ENCODE measurements at places on chromosomes 2 and 18.

- DNase-seq: no peak
Observed at GRCh38 chr2:155975734-155976133, 356.8 kb downstream of the NR4A2 start.

DNA sequence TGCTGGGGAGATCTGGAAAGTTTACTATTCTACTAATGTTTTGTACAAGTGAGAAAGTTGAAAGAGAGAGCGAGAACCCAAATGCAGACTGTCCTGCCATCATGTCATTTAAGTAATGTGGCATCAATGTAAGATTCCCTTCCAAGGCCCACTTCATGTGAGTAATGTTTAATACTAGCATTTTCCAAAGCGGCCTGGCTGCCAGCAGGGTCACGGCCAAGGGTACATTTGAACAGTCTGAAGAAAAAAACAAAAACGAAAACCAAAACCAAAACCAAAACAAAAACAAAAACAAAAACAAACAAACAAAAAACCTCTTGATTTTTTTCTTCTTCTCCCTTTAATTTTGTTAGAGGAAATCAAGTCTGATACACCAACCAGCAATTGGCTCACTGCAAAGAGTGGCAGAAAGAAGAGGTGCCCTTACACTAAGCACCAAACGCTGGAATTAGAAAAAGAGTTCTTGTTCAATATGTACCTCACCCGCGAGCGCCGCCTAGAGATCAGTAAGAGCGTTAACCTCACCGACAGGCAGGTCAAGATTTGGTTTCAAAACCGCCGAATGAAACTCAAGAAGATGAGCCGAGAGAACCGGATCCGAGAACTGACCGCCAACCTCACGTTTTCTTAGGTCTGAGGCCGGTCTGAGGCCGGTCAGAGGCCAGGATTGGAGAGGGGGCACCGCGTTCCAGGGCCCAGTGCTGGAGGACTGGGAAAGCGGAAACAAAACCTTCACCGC is 2.2 kb downstream of the HOXD10 start:
- DNase-seq: no peak

GRCh38 chr18:9237981-9238380 is 96.6 kb upstream of the TWSG1 start:
- DNase-seq: no peak

GRCh38 chr2:25276569-25277465 is 64.9 kb downstream of the DNMT3A start:
- no peak for DNase-seq

DNA sequence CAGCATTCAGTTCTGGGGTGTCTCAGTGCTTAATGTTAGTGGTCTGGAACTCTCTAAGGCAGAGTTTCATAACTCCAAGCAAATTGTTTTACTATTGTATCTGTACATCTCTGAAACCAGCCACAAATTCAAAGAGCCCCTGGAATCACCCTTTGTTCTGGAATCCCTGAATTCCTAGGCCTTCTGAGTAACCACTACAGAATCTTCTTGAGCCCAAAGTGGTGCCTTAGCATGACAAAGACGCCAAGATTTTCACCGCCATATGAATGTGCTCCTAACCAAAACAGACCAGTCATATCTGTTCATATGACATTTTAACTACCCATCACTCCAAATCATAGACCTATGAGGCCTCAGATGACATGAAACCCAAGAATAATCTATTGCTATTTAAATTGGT is 668.1 kb downstream of the EPHA4 start:
- no peak for DNase-seq

- DNase-seq: no peak
Observed at GRCh38 chr18:12325726-12326245, 17.7 kb downstream of the TUBB6 start.

GRCh38 chr2:215601990-215602721 is 166.3 kb upstream of the FN1 start:
- DNase-seq: no peak

- no peak for DNase-seq
Observed at GRCh38 chr2:239910851-239911640, 114.1 kb downstream of the NDUFA10 start.

- no peak for DNase-seq
Observed at GRCh38 chr2:102837626-102838198, 75.9 kb downstream of the TMEM182 start.

GRCh38 chr2:132581991-132582738 is 87.8 kb downstream of the LYPD1 start:
- DNase-seq: peak; percentile 90

DNA sequence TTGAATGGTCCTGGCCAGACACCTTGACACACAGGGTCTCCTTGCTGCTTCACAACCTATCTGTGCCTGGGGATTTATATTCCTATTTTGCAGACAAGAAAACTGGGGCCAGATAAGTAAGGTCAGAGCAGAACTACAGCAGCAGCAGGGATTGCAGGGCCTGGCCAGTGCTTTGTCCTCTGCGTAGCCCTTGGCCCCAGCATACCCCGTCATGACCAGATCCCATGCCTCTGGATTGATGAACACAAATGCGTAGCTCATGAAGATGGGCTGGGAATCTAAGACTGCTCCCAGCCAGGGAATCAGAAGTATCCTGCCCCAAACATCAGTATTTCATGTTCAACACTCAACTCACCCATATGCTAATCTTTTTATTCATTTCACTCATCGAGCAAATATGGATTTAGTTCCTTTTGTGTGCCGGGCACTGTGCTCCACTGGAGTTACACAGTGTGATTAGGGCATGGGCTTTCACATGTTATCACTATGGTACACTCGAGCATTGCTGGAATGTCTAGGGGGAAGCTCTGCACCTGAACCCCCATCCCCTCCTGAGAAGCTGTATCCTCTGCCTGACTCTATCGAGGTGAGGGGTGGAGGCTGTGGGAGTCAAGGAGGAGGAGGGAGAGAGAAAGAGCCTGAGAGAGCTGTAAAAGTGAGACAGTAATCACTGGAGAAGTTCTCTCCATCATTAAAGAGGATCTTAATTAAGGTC is 143.3 kb downstream of the CYP26B1 start:
- DNase-seq: no peak

DNA sequence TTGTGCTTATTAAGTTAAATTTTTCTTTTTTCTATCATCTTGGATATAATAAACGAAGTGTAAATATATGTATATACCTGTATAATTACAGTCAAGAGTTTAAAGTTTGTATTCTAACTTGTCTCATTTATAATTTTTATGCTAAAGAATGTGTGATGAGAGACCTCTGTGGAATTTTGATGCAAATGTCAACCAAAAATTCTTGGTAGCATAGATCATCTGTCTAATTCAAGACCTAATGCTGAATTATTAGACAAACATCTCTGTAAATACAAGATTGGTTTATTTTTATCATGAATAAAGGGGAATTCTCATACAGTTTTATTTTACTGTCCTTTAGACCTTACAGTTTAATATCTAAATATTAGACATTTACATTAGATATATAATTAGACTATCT is 149.2 kb upstream of the VWC2L start:
- no peak for DNase-seq

GRCh38 chr18:23563377-23564043 is 22.8 kb downstream of the NPC1 start:
- DNase-seq: no peak

GRCh38 chr2:138267161-138267901 is 234.2 kb upstream of the SPOPL start:
- DNase-seq: no peak

DNA sequence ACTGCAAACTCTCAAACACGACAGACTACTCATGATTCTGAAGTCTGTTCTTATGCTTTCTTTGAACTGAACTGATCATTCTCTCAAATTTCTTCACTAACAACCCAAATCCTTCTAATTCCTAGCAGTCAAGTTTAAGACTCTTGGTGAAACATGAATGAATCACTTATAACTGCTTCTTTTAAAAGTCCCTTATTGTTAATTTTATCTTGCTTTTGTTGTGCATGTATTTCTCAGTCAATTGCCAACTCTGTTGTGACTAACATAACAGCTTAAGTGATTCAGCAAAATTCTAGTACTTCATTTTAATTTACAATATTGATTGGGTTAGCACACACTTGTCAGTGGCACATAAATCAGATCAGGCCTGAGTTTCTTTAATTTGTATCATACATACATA is 357.0 kb upstream of the FSIP2 start:
- DNase-seq: no peak

GRCh38 chr2:24899361-24899910 is 20.6 kb downstream of the ADCY3 start:
- DNase-seq: no peak

- no peak for DNase-seq
Observed at GRCh38 chr2:53475766-53476165, 291.8 kb upstream of the CHAC2 start.

- no peak for DNase-seq
Observed at GRCh38 chr2:109374548-109375130, 239.1 kb downstream of the SEPTIN10 start.

- DNase-seq: no peak
Observed at GRCh38 chr2:130951018-130951417, 114.3 kb downstream of the ARHGEF4 start.

- DNase-seq: no peak
Observed at GRCh38 chr2:189441709-189442074, 418 bp downstream of the WDR75 start.

GRCh38 chr2:126221506-126221905 is 434.5 kb upstream of the GYPC start:
- no peak for DNase-seq

GRCh38 chr2:67845621-67846369 is 217.0 kb downstream of the C1D start:
- DNase-seq: peak; percentile 24

GRCh38 chr2:186485576-186485870 is 537 bp upstream of the ZC3H15 start:
- no peak for DNase-seq

- DNase-seq: no peak
Observed at GRCh38 chr2:45833968-45834344, 182.5 kb downstream of the PRKCE start.

GRCh38 chr2:28583899-28584553 is 88.2 kb downstream of the PLB1 start:
- DNase-seq: no peak

GRCh38 chr2:146295080-146295670 is 1549.7 kb upstream of the ACVR2A start:
- no peak for DNase-seq

- DNase-seq: no peak
Observed at GRCh38 chr18:65876310-65876709, 125.5 kb downstream of the CDH7 start.

DNA sequence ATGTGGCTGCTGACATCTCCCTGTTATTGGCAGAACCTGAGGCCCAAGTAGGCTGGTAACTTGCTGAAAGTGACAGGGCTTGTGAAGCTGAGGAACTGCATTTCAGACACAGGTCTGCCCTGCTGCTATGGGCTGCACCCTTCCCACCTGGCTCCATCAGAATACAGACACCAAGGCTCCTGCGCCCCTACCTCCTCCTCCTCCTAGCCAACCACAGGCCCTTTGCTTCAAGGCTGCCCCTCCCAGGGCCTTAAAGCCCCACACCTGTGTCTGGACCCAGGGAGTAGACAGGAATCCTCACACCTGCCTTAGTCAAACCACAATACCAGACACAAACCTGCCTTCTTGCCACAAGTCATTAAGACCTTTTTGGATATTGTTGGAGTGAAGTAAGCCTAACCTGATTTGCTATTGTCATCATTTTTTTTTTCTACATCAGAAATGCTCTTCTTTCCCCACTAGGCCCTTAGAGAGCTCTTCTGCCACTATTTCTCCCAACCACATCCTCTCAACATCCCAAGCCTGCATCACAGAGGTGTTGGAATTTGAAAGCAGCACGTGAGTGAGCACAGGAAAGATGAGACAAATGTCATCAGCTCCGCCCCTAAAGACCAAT is 489.7 kb downstream of the EIPR1 start:
- no peak for DNase-seq

DNA sequence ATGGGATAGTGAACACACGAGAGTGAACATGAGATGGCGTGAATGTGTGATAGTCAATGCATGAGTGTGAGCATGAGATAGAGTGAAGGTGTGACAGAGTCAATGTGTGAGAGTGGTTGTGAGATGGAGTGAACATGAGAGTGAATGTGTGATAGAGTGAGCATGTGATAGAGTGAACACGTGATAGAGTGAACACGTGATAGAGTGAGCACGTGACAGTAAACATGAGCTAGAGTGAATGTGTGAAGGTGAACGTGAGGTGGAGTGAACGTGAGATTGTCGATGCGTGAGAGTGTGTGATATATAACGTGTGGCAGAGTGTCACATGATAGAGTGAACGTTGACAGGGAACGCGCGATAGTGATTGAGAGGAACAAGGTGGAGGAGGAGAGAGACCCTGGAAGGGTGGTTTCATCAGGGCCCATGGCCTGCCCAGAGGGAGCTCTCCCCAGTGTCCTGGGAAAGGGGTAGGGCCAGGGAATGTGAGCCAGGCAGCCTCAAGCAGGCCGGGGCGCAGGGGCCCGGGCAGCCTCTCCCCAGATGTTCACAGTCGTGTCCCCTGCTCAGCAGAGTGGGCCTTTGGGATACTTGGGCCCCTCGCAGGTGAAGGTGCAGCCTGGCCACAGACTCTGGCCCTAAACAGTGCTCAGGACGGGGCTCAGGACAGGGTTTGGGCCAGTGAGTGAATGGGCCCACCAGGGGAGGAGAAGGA is 516.9 kb downstream of the EIPR1 start:
- DNase-seq: no peak
